CD14-positive monocyte (primary cell): ENCODE measurements at places on chromosomes 11 and 22. TPM values are rescaled to one million over a fixed set of nuclear protein-coding genes. Genes with fewer than 3 reads are reported as not detected.

The VSIG10L2 gene
- polyA plus RNA-seq = not detected

The OR51I2 gene
- polyA plus RNA-seq = not detected

The POU2AF1 gene
- 0.12 TPM for polyA plus RNA-seq

The TSSK2 gene
- 0.04 TPM in 1 of 2 replicates, not detected in the other for polyA plus RNA-seq

The OR8D1 gene
- polyA plus RNA-seq = not detected

The ESAM gene
- polyA plus RNA-seq = 0.18 TPM

The KCNJ11 gene
- polyA plus RNA-seq = not detected
